CMK (cell line): ENCODE measurements at places on chromosomes 5 and 9.

GRCh38 chr9:3235497-3235896, 290.3 kb downstream of the RFX3 start:
- DNase-seq, result no peak

GRCh38 chr9:77488439-77489126, 159.5 kb downstream of the GNA14 start:
- DNase-seq, result no peak

GRCh38 chr5:69007163-69007562, 86.7 kb upstream of the SLC30A5 start:
- DNase-seq, result no peak

DNA sequence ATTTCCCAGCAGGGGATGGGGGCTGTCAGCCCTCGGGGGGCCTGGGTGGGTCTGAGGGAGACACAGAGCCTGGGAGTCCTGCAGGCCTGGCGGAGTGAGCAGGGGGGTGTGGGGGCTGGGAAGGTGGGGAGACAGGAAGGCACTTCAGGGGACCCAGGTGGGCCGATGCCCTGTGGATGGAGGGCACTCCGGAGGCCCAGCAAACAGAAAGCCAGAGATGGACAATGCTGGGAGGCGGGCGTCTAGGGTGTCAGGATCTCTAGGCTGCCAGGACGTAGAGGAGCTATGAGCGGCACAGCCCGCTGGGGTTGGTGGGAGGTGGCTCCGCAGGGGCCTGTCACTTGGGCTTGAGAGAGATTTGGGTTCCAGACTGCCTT, 87.6 kb upstream of the COL5A1 start:
- DNase-seq, result no peak

DNA sequence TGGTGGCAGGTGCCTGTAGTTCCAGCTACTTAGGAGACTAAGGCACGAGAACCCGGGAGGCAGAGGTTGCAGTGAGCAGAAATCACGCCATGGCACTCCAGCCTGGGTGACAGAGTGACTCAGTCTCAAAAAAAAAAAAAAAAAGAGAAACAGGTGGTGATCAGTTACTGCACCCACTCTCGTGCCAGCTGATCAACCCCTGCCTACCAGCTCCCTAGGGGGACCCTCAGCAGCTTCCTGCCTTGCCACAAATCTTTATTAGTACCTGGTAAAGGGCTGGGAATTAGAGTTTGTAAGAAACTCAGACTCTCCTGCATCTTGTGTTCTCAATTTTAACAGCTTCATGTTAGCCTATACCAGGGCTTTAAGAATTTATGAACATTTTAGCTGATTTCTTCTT, 914.9 kb downstream of the EFNA5 start:
- no peak for DNase-seq

- peak; percentile 14 for DNase-seq
Measured at GRCh38 chr5:13987843-13988464, 43.5 kb upstream of the DNAH5 start.

GRCh38 chr9:10274175-10274574, 338.6 kb downstream of the PTPRD start:
- no peak for DNase-seq

GRCh38 chr5:137296213-137296781, 202.8 kb downstream of the SPOCK1 start:
- no peak for DNase-seq

DNA sequence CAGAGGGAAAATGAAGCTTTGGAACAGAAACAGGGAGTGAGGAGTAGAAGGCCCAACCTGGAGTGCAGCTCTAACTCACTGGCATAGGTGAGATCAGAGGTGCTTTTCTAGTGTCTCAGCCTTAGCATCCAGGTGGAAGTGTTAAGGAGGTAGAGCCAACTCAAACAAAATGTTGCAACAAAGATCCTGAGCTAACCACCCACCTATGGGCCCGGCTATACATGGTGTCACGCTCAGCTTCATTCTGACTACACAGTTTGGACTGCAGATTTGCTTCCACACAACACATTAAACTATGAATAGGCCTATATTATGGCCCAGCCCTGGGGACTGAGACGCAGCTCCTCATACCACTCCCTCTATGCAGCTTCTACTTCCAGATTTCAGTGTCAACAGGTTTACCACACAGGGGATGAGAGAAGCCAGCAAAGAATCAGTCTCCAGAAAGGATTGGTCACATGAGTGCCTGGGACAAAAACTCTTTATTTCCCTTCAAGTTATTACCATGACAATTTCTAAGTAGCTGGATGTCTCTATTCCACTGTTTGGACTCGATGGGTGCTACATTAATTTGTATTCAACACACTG, 9.0 kb downstream of the C5orf63 start:
- DNase-seq, result no peak

DNA sequence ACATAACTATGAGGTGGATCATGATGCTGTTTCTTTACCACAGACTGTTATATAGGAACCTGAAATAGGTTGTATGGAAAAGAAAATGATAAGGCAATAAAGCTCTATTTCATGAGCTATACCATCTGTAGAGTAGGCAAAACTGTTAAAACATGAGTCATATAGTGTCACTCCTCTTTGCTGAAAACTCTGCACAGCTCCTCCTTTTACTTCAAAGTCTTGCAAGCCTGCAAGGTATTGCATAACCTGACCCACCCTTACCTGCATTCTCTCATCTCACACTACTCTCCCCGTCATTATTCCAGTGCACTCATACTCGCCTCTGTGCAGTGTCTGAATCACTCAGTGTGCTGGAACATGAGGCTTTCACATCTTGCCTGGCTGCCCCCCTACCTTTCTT, 790.1 kb downstream of the EFNA5 start:
- DNase-seq, result no peak

- no peak for DNase-seq
Measured at GRCh38 chr5:179475208-179475751, 75.1 kb upstream of the RUFY1 start.

- DNase-seq, result no peak
Measured at GRCh38 chr9:12776513-12777055, 1.8 kb downstream of the LURAP1L start.

DNA sequence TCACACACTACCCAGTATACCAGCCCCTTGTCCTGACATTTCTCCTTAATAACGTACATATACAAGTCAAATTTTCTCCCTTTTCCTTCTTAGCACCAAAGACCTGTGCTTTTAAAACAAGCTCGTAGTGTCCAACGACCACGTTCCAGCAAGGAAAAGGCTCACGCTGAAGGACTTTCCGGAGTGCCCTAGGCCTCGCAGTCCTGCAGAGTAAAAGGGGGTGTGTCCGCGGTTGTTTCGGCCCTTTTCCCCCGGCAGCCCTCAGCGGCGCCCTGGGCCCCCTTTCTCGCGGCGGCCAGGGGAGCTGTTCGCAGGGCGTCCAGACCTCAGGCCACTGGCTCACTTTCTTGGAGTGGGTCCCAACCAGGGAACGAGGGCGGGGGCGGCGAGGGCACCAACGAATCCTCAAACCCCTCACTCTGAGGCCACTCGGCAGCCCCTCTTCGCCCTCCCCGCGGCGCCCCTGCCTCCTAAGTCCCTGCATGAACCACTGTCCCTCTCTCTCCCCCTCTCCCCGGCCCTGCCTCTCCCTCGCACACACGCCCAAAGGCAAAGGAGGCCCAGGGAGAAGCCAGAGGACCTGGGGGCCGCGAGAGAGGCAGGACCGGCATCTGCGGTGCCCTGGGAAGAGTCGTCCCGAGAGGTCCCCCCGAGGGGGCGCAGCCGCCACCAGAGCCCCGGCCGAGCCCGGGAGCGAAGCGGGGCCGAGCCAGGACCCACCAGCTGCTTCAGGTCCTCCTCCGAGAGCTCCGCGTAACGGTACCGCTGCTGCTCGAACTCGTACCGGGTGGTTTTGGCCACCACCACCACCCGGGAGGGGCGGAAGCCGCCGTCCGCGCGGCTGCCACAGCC, 720 bp downstream of the NADK2 start:
- DNase-seq, result peak; percentile 35

- no peak for DNase-seq
Measured at GRCh38 chr9:69444791-69445190, 119.8 kb downstream of the ENTREP1 start.

DNA sequence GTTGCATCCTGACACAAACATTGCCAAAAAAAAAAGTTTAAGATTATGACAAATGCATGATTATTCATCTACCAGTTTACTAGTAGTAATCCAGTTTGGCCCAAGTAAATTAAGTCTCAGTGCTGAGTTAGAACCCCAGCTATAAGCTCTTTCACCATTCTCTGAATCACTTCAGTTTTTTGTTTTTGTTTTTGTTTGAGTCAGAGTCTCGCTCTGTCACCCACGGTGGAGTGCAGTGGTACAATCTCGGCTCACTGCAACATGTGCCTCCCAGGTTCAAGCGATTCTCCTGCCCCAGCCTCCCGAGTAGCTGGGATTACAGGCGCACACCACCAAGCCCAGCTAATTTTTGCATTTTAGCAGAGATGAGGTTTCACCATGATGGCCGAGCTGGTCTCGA, 1.5 kb upstream of the PCYOX1L start:
- DNase-seq, result no peak

DNA sequence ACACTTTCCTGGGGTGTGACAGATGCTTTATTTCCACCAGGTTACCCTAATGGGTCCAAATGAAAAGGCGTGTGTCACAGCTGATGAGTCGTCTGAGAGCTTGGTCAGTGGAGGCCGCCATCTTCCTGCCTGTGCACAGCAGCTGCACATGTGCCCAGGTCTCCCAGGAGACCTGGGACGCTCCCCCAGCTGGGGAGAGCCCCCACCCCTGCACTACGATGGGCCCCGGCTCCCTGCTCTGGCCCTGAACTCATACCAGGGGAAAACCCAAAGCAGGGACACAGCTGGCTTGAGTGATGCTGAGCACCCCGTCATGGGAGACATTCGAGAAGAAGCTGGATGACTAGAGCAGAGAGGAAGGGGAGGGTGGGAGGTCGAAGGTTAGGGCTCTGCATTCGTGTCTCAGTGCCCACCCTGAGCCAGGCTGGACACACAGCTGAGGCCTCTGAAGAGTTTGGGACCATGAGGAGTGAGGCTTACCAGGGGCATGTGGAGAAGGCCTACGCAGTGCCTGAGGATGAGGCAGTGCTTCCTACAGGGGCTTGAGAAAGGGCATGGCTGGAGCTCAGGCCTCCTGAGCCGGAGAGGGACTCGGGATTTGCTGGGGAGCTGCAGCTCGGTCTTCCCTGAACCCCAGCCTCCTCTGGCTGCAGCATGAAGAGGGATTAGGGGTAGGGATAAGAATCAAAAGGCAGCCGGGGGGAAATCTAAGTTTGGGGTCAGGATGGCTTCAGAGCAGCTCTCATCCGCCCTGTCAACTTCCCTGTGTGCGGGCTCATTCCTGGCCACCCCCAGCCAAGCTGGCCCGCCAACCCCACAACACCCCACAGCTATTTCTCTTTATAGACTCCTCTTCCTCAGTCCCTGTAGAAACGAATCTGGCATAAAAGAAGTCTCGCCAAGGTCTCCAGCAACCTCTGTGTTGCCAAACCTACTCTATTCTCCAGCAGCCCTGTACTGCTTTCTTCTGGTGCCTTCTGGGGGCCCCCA, 42.2 kb upstream of the RNU6ATAC start:
- DNase-seq, result no peak

GRCh38 chr5:59923465-59923864, 29.9 kb upstream of the PDE4D start:
- DNase-seq, result no peak

DNA sequence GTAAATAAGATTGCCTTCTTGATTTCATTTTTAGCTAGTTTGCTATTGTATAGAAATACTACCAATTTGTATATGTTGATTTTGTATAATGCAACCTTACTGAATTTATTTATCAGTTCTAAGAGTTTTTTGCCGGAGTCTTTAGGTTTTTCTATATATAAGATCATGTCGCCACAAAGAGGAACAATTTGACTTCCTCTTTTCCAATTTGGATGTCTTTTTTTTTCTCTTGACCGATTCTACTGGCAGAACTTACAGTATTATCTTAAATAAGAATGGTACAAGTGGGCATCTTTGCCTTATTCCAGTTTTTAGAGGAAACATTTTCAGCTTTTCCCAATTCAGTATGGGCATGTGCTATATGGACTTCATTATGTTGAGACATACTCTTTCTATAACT, 624.7 kb upstream of the ACO1 start:
- no peak for DNase-seq

GRCh38 chr5:926417-927171, 33.9 kb downstream of the TRIP13 start:
- no peak for DNase-seq

- DNase-seq, result no peak
Measured at GRCh38 chr5:171574376-171574775, 154.9 kb downstream of the FGF18 start.

DNA sequence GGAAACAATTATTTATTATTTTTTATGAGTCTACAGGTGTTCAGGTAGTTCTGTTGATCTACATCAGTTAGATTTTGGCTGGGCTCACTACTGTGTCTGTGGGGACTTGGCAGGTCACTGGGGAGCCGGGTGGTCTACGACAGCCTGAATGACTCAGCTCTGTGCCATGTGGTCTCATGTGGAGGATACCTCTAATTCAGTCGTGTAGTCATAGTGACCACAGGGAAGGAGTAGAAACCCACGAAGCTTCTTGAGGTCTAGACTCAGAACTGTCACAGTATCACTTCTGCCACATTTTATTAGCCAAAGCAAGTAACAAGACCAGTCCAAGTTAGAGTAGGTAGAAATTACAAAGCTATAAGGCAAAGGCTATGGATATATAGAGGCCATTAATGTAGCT, 64.7 kb upstream of the GRAMD2B start:
- DNase-seq, result no peak

DNA sequence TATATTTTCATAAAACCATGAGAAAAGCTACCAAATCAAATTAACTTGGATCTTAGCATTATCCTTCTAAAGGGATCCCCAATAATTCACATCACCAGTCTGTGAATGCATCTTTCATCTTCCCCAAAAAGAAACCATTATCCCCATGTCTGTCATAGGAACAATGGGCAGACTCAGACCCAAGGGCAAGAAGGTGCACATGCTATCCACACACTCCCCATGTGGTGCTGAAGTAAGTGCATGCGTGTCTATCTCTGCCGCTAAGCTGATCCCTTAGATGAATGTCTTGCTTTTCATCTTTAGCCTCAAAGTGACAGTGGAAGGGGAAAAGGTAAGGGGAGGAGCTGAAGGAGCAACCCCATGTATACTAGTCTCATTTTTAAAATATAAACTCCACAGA, 10.2 kb downstream of the SPOCK1 start:
- no peak for DNase-seq

DNA sequence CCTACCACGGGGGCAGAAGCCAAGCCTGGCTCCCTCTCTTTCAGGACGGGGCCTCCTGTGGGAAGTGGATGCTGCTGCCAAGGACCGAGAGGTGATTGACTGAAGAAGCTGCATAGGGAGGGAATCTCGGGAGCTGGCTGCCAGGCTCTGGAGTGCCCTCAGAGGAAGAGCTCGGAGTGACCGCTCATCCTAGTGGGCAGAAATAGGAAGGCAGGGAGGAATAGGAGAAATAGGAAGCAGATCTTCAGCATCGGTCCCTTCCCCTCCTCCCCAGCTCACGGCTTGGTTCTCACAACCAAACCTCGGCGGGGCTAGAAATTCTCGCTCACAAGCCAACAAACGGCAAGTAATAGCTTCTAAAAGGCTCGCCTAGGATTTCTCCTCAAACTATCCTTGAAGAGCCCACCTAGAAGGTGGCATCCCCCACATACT, 159.9 kb upstream of the RAI14 start:
- no peak for DNase-seq
